ENCODE measurements at places on chromosomes 16 and 17.

DNA sequence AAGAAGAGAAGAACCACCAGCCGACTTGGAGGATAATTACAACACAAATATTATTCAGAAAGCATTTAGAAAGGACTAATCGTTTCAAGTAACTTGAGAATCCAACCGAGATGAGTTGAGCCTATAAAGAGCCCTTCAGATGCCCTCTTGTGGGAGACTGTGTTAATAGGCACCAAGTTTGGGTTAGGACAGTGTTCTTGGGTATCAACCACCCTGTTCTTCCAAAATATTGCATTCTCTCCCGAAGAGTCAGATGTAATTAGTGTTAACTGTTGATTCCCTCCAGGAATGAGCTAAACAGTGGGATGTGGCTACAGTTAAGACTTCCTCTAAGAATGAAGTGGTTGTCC lies 87.8 kb upstream of the NOL11 start:
- no peak for DNase-seq

DNA sequence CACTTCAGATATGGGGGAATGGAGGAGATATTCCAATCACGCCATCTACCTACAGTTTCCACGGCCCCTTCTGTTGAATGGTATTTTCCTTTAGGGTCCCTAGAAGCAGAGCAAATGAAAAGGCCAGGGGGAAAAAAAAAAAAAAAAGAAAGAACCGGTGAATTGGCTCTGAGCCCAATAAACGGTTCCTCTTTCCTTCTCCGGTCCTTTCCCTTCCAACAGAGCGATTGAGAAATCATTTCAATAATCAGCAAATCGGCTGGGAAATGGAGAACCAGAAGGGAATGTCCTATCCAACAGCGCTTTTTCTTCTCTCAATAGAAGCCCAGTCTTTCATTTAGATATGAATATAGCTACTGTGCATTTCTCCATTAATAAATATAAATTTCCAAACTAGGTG lies 26.8 kb upstream of the HOXB13 start:
- DNase-seq = no peak

- DNase-seq = no peak
Measured at GRCh38 chr16:82888591-82889001, 261.8 kb downstream of the CDH13 start.

DNA sequence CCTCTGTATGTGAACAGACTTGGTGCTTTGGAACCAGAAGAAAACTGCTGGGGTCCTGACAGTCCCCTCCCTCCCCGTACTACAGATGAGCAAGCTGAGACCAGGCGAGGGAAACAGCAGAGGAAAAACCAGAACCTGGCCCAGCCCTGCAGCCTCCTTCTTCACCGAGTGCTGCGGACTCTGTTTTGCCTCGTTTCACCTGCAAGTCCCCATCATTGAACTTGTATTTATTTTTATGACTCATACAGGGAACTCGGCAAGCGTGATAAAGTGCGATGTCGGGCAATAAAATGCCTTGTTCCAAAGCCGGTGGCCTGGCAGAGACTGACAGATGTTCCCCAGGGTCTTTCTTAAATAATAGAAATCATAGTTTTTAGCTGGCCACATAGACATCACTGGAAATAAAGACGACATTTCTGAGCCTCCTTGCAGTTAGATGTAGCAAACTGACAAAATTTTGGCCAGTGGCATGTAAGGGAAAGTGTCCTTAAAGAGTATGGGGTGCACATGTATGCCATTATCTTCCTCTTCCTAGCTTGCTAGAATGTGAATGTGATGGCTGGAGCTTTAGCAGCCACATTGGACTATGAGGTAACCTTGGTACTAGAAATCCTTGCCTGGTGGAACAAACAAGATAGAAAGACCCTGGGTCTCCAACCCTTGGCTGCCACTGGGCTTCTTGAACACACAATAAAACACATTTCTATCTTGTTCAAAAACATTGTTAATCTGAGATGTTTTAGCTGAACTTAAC lies 128.6 kb downstream of the IRF8 start:
- DNase-seq = no peak

DNA sequence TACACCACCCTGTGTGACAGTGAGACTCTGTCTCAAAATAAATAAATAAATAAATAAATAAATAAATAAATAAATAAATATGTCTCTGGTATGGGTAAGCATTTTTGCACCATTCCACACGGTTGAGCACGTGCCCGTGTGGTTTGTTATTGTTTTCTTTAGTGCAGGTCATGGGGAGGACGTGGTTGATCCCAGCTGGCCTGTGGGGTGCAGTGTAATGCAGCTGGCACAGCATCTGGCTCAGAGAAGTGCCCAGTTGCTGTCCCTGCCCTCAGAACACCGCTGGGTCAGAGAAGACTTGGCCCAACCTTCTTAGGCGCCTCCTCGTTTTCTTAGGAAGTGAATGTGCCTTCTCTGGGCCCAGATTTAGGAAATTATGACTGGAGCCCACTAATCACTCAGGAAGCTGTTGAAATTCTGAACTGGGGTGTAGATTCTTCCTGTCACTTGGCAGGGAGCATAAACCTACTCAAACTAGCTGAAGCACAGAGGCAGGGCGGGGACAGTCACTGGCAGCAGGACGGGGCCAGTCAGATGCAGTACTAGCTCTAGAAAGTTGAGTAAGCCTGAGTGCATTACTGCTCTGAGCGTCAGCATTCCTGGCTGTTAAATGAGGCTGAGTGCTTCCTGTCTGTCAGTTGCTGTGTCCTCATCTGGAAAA lies 85.9 kb downstream of the SNX29 start:
- DNase-seq = no peak

- DNase-seq = no peak
Measured at GRCh38 chr16:1979271-1980029, 1.8 kb downstream of the NOXO1 start.

DNA sequence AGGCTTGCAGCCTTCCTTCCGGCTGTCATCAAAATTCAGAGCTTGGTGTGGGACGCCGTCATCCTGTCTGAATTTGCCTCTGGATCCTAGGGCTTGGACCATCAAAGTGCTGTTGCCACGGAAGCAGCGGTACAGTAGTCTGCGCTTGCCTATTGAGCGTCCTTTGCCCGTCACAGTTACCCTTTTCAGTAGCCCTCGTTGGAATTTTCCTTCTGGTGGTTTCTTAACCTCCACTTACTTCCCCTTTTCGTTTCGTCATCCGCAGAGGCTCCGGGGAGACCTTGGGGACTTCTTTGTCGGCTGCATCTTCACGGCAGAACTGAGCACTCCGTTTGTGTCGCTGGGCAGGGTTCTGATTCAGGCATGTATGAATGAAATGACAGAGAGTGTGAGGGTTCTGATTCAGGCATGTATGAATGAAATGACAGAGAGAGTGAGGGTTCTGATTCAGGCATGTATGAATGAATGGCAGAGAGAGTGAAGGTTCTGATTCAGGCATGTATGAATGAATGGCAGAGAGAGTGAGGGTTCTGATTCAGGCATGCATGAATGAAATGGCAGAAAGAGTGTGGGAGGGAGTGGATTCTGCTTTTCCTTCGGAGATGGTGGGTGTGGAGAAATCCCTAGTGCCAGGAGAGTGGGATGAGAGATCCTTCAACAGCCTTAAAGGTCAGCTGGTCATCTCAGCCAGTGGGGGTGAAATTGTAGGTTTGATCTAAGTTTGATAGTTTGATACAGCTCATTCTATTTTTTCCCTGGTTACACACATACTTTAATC lies 8.0 kb downstream of the TLCD3A start:
- no peak for DNase-seq

GRCh38 chr16:61887903-61888302 lies 148.3 kb downstream of the CDH8 start:
- DNase-seq = no peak

DNA sequence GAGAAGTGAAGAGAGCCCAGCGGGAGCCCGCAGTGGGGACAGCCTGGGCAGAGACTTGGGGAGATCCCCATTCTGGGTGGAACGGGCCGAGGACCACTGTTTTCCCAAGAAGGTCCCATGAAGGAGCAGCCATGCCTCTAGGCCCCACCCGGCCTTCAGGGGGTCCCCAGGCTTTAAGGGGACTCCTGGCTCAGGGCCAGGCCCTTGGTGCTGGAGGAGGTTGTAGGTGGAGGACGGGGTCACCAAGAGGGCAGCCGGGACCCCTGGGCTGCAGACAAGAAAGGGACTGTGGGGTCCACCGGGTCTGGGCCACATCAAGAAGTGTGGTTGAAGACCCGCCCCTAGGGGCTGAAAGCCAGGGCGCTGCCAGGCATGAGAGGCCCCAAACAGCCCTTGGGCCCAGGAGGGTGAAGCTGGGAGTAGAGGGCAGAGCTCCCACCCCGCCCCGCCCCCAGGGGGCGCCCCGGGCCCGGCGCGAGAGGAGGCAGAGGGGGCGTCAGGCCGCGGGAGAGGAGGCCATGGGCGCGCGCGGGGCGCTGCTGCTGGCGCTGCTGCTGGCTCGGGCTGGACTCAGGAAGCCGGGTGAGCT lies at the start of gene PRSS21:
PRSS21 (plus strand) TSS at position 487 of the 589 bp plus-strand sequence; CDS start at position 519, 32 bp downstream.
- DNase-seq = no peak

GRCh38 chr17:82346342-82347300 lies 12.4 kb upstream of the TEX19 start:
- DNase-seq = no peak

GRCh38 chr16:10009684-10010083 lies 172.5 kb downstream of the GRIN2A start:
- no peak for DNase-seq

DNA sequence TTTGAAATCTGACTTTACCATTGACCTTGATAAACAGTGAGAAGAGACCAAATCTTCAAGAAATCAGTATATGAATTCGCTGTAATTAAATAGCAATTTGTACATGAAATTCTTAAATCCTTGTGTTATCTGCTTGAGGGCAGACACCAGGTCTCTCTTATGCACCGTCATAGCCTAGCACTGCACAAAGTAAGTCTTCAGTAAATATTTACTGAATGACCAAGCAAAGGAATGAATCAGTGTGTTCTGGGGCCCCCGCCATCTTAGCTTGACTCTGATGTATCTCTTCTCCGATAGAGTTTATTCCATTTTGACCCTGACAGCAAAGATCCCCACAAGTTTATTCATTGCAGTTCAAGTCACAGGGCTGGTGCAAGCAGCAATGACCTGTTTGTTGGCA lies 328.0 kb downstream of the TMEM114 start:
- DNase-seq = no peak

DNA sequence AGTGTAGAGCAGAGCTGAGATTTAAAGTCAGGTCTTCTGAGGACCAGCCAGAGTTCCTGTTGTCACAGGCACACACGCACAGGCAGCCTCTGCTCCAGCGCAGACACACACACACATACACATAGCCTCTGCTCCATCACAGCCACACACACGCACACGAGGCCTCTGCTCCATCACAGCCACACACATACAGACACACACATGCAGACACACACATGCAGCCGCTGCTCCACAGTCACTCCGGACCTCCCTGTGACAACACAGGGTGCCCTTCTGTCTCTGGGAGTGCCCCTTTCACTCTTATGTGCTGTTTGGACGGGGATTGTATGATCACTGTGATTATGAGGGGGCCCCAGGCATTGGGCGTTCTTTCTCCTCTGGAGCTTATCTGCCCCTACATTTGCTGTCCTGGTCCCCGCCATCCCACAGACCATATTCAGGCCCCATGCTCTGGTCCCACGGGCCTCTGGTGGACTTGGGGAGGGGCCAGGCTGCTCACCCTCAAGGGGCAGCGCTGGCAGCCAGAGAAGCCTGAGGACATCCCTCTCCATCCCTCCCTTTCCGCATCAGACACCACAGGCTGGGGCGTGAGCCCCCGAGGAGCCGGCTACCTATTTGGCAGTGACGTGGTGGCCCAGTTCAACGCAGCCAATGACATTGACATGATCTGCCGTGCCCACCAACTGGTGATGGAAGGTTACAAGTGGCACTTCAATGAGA lies 7.5 kb downstream of the TBX6 start:
- no peak for DNase-seq

DNA sequence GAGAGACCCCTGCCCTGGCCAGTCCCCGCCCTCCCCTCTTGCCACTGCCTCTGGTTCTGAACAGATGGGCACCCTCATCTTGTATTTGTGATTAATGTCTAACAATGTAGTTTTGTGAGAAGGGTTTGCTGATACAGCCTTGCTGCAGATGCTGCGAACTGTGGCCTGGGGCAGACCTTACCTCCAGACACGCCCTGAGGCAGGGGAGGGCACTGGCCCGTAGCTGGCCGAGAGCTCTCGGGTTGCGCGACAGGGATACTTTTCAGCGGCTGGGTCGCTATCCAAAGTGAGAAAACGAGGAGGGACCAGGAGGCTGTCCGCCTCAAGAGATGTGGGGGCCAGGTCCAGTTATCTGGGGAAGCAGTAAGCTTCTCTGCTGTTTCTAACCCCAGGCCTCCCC lies 21.9 kb downstream of the STH start:
- no peak for DNase-seq

DNA sequence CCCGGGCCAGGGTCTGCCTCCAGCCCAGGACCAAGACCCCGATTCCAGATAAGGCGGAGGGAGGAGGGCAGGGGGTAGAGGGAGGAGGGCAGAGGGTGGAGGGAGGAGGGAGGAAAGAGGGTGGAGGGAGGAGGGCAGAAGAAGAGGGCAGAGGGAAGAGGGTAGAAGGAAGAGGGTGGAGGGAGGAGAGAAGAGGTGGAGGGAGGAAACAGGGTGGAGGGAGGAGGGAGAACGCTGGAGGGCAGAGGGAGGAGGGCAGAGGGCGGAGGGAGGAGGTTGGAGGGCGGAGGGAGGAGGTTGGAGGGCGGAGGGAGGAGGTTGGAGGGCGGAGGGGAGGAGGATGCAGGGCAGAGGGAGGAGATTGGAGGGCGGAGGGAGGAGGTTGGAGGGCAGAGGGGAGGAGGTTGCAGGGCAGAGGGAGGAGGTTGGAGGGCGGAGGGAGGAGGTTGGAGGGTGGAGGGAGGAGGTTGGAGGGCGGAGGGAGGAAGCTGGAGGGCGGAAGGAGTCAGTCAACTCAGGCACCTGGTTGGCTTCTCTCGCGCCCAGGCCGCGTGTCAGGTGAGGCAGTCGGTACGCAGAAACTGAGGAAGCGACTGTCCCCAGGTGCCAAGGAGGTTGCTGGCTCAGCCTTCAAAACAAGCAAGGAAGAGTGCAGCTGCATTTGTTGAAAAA lies 65.2 kb downstream of the KLHDC4 start:
- DNase-seq = no peak

- no peak for DNase-seq
Measured at GRCh38 chr16:22932032-22932771, 118.2 kb downstream of the HS3ST2 start.

DNA sequence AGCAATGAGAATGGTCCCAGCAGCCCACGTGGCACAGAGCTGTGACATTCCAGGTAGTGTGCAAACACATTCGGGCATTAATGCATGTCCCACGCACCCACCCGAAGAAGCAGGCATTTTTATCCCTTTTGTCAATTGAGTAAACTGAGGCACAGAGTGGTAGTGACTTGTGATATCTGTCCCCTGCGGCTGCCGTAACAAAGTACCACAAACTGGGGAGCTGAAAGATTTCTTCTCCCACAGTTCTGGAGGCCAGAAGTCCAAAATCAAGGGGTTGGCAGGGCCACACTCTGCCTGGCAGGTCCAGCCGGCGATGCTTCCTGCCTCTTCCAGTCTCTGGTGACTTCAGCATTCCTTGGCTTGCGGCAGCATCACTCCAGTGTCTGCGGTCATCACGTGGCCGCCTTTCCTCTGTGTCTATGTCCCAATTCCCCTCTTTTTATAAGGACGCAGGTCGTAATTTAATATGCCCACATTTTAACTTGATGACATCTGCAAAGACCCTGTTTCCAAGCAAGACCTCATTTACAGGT lies 221.9 kb upstream of the GSE1 start:
- DNase-seq = no peak
